Activated T-cell treated with anti-CD3 and anti-CD28 coated beads, Interleukin-2, amount 50 U/mL, for 72 hours (primary cell): ENCODE measurements at places on chromosomes 4 and X. TPM values are rescaled to one million over a fixed set of nuclear protein-coding genes. Genes with fewer than 3 reads are reported as not detected.

GRCh38 chr4:145956288-145956890, 17.8 kb upstream of the ZNF827 start:
- peak; percentile 29 for DNase-seq

- DNase-seq: no peak
Measured at GRCh38 chrX:45768666-45769236, 568.1 kb upstream of the DIPK2B start.

DNA sequence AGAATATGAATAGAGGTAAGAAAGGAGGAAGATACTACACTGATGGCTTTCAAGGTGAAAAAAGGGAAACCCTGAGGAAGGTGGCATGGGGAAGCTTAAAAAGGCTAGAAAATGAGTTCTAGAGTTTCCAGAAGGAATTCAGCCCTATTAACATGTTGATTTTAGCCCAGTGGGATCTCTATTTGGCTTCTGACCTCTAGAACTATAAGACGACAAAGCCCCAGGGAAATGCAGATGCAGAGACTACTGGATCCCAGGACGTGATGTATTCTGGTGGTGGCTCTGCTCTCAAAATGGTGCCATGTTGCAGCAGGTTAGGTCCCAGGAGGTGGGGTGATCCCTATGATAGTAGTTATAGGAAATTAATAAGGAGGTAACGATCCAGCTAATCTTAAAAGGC, 120.4 kb downstream of the TMA16 start:
- no peak for DNase-seq

GRCh38 chr4:141144207-141144606, 10.9 kb upstream of the RNF150 start:
- no peak for DNase-seq

DNA sequence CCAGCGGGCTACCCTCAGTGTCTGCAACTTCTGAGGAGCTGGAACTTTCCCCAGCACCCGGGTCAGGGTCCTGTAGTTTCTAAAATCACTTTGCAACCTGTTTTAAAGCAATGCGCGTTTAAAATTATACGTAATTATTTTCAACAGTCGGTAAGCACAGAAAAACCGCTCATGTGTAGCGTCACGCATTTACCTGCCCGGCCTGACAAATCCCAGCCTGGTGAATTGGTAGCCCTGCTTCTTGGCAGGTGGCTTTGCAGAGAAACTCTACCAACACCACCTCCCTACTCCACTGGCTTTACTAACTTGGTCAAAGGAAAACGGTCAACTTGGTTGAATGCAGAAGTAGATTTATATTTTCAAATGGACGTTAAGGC, 640 bp downstream of the BANK1 start:
- DNase-seq: no peak

DNA sequence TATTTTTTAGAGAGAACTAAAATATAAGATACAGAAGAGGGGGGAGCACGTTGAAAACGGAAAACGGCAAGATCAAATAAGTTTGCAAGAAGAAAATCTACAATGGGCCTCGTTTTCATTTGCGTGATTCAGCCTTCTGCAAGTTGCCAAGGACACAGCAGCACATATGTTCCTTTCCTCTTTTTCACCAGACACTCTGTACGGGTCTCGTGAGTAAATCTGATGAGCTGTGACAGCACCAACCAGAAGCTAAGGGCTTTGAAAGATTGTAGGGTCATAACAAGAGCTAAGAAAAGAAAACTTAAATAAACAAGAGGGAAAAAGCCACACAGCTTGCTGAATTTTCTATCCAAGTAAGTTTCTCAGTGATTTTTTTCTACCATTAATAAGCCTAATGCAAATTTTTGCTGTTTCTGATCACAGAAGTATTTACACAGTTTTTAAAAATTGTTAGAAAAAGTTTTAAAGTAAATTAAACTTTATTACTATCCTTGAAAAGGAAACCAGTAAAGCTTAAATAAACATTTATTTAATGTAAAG, 63.4 kb downstream of the SCML2 start:
- no peak for DNase-seq

- no peak for DNase-seq
Measured at GRCh38 chr4:8282134-8282641, 12.6 kb downstream of the HTRA3 start.

- no peak for DNase-seq
Measured at GRCh38 chrX:27746516-27746915, 61.3 kb upstream of the MAGEB10 start.

DNA sequence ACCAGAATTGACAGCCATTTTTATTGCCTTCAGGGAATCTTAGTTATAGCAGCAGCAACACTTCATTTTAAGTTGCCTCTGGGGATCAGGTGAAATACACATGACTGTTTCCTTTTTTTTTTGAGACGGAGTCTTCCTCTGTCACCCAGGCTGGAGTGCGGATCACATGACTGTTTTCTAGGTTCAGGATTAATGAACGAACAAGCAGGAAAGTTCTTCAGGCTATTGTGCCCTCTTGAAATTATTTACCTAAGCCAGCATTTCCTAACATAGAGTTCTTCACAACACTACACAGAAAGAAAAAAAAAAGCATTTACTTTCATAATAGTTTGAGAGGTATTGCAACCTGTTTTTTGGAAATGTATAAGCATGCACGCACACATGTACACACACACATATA, 2032.8 kb downstream of the PCDH7 start:
- DNase-seq: no peak

- DNase-seq: peak; percentile 64
Measured at GRCh38 chr4:47032405-47033106, 1.2 kb downstream of the GABRB1 start.

GRCh38 chr4:55865228-55865806, 11.9 kb downstream of the EXOC1 start:
- DNase-seq: no peak

DNA sequence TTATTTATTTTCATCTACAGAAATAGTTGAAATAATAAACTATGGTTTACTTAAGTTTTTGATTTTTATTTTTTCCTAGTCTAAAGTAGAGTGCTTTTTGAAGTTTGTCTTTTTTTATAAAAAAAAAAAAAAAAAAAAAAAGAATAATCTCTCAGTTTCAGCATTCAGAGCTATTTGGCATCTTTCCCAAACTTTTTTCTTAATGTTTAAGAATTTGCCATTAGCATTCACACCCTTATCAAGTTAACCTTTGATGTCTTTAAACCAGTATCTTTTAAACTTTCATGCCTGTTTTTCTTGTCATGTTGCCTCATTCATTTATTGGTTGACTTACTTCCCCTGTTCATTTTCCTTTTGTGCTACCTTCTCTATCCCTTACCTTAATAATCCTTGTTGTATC, 60.9 kb upstream of the FHDC1 start:
- DNase-seq: no peak

- DNase-seq: no peak
Measured at GRCh38 chr4:75232546-75232945, 281.7 kb downstream of the RCHY1 start.

GRCh38 chr4:110049951-110050925, 137.6 kb downstream of the EGF start:
- peak; percentile 56 for DNase-seq

DNA sequence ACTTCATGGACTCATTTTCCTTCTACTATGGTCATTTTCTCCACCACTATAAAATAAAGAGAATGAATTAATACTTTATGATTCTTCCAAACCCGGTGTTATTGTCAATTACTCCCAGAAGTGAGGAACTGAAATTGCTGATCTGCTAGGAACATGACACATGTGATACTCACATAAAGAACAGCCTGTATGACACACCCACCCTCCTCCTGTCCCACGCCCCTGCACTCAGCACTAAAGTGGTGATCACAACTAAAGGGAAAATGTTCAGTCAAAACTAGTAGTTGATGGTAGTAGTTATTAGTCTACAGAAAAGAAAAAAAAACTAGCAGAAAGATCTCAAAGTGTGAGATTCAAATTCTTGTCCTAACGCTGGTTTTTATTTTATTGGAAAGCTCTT, 1508.3 kb downstream of the RAPGEF2 start:
- no peak for DNase-seq

- no peak for DNase-seq
Measured at GRCh38 chrX:16958356-16958755, 11.9 kb downstream of the REPS2 start.

DNA sequence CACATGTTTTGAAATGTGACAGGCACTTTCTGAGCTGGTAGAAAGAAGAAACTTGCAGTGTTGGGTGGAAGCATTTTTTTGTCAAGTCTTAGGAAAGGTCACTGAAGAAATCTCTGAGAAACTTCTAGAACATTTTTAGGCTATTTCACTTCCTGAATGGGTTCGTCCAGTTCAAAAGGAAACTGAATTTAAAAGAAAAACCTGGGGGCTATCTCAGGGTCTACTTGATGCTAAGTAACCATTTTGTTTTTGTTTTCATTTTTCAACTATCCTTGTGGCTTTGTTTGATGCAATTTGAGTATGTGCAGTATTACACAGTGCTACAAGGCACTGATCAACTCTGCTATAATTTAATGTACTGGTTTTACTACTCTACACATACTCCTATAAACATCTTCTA, 34.0 kb upstream of the AMOT start:
- no peak for DNase-seq

DNA sequence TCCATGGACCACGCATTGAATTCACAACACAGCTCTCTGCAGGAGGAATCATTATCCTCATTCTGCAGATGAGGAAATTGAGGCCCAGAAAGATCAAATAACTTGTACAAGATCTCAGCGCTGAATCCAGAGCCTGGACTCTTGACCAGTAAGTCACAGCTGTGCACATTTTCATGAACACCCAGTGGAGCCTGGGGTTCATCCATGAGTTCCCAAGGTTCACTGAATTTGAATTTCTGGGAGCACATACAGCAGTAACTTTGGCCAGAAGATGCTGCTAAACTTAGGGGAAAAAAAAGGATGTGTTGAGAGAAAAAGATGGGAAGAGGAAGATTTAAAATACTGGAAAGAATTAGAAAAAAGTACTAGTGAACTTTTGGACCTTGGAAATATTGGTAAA, 218.7 kb upstream of the PPARGC1A start:
- no peak for DNase-seq

DNA sequence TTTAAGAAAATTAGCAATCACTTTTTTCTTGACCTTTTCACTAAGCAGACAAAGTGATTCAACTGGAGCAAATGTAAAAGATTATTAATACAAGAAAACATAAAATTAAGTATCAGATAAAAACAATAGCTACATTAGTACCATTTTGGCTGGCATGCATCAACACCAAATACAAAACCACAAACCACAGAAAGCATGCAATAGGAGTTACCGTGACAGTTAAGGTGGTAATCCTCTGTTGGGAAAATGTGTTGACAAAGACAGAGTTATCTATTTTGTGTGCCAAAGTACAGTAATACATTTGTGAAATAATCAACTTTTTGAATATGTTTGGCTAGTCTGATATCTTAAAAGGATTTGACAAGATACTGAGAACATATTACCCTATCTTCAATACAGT, 89.8 kb upstream of the ETNPPL start:
- no peak for DNase-seq

GRCh38 chr4:24117975-24118374, 228.1 kb upstream of the PPARGC1A start:
- DNase-seq: no peak

DNA sequence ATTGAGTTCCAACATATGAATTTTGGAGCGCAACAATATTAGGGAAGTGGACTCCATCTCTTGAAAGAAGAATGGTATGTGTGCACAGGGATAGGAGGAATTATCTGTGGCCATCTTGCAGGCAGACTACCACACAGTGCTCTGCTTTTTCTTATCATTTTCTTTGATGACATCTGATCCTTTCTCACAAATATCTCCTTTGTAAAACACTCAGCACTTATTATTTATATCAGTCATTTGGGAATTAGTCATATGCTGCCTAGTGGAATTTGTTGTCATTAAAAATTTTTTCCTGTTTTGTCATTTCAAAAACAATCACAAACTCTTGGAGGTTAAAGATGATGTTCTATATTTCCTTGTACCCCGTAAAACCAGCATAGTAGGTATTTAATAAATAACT, 444.3 kb upstream of the ATOH1 start:
- no peak for DNase-seq

DNA sequence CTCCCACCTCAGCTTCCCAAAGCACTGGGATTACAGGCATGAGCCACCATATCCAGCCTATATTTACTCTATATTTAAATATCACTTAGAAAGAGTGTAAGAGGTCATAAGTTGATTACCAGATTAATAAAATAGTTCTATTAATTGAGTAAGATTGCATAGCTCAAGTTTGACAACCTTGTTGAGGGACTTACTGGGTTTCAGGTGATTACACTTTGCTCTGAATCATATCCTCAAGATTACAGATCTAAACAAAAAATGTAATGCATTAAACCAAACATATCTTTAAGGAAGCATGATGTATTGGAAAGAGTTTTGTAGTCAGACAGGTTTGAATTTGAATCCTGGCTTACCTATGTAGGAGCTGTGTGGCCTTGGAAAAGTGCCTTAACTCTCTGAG, 47.9 kb upstream of the IL13RA2 start:
- DNase-seq: no peak

DNA sequence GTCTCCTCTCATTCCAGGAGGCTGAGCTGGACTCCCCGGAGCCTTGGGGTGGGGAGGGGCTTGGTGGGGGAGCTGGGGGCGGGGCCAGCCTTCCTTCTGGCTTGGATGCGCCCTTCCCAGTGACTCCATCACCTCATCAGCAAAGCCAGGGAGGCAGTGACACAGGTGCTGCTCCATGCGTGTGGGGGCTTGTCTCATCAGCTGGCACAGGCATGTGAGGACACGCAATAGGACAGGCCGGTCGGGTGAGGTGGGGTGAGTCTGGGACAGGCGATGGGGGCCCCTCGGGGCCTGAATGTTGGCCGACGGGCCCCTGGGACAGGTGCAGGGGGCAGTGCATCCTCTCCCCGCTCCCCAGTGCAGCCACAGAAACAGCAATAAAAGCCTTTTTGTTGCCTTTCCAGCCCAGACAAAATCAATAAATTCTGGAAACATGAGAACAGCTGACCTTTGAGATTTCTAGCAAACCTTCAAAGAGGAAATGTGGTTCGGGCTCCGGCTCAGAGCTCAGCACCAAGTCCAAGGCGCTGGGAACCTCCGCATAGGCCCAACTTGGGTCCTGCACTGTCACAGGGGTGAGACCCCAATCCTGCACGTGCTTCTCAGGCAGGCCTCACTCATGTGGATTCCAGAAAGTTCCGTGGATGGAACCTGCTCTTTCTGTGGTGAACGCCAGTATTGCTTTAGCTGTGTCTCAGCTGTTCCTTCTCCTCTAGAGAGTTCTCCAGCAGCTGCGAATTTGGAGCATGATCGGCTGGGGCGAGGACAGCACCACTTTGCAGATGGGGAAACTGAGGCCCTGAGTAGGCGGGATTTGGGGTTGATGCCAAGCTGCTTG, 18.5 kb downstream of the ADRA2C start:
- DNase-seq: no peak

GRCh38 chrX:48713847-48714246, 17.3 kb downstream of the SUV39H1 start:
- DNase-seq: no peak

The FHIP1A gene
- 0.22 TPM for total RNA-seq

The SHISA3 gene
- 0.41 TPM for total RNA-seq

The SLC34A2 gene
- total RNA-seq: not detected

The GAGE13 gene
- total RNA-seq: not detected

The VSIG4 gene
- total RNA-seq: 0.22 TPM

The SLC6A14 gene
- not detected for total RNA-seq

The TBX22 gene
- not detected for total RNA-seq

The UCHL1 gene
- 2.5 TPM for total RNA-seq

The PCSK1N gene
- 1.9 TPM for total RNA-seq

The F8 gene
- total RNA-seq: 15.0 TPM

The SLC26A1 gene
- not detected for total RNA-seq

The AKAP14 gene
- total RNA-seq: not detected

The GAGE12F gene
- not detected for total RNA-seq

The MTCP1 gene
- total RNA-seq: 33.1 TPM

The LUZP4 gene
- not detected for total RNA-seq

The ARAP2 gene
- total RNA-seq: 70.8 TPM

The GTPBP6 gene
- 53.6 TPM for total RNA-seq

The SMC1A gene
- 188 TPM for total RNA-seq

The ADRA2C gene
- total RNA-seq: not detected

The SSX3 gene
- total RNA-seq: not detected
